ENCODE measurements at places on chromosomes 2 and 18. TPM values are rescaled to one million over a fixed set of nuclear protein-coding genes. Genes with fewer than 3 reads are reported as not detected.

TTN gene
- 3.4 TPM for total RNA-seq

EVX2 gene
- total RNA-seq: not detected

CFAP53 gene
- total RNA-seq: under 0.01 TPM

GNAL gene
- 0.26 TPM for total RNA-seq

ELP2 gene
- 194 TPM for total RNA-seq

Data from dermis lymphatic vessel endothelial cell (primary cell).